ENCODE measurements at places on chromosomes 2 and 18.

GRCh38 chr2:20035955-20036666, 15.3 kb downstream of the LAPTM4A start:
- no peak for DNase-seq

DNA sequence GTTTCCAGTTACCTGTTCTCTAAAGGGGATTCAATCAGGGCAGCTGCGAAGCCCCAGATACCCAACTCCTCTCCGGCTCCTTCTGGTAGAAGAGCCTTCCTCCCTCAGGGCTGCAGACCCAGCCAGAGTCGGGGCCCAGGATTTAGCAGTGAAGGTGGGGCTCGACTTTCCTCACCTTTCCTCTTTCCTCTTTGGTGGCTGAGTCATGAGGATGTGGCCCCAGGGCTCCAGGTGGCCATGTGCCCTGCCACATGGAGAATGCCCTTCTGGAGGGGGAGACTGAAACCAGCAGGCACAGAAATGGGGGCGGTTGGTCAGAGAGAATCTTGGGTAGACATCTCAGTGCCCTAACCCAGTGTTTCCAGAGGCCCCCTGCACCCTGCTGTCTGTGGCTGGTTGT, 402.6 kb downstream of the NBAS start:
- DNase-seq: no peak

DNA sequence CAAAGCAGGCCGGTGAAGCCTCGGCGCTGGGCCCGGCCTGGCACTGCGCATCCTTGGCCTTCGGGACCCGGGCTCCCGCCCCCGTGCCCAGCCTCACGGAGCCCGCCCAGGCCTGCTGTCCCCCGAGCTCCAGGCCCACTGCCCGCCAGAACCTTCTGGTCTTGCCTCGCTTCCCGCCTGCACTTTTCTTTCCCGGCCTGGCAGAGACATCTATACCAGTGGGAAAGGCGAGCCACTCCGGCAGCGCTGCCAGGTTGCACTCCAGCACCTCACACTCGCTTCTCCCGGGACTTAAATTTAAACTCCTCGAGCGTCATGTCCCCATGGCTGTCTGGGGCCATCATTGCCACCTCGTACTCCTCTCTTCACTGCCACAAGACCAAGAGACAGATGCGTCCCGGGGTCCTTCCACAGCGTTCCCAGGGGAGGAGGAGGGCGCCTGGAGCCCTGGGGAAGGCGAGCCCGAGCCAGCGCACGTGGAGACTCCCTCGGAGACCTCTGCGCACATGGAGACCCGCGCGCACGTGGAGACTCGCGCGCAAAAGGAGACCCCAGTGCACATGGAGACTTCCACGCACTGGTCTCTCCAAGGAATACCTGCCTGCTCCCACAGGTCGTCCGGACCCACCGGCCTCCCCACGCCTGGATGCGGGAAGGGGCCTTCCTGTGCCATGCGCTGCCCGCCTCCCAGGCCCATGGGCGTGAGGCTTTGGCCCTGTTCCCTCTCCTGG, 253.1 kb upstream of the SALL3 start:
- no peak for DNase-seq

GRCh38 chr18:76979906-76980305, 152.7 kb downstream of the MBP start:
- no peak for DNase-seq

- no peak for DNase-seq
Observed at GRCh38 chr2:128500138-128500800, 181.6 kb upstream of the HS6ST1 start.

DNA sequence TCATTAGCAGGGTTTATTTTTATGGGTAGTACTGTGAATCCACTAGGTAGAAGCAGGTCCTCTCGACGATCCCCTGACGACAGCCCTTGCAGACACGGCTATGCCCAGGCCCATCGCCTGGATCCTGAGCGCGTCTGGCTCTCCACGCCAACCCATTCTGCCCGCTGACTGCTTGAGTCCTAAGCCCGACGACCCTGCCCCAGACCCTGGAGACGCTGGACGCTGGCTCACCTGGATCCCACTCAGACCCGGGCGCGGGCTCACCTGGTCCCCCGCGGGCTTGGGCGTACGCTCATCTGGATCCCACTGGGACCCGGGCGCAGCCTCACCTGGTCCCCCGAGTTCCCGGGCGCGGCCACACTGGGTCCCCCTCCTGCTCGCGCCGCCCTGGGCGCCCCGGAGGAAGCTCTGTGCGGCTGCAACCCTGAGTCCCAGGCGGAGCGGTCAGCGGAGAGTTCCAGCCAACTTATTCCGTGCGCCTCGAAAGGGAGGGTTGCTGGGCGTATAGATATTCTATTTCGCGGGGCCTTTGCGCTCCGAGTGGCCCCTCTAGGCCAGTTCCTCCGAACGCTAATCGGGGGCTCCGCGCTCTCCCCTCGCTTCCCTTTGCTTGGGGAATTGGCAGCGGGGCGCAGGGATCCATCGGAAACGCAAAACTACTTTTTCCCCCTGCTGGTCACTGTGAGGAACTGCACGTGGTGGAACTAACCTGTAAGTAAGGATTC, 22.4 kb upstream of the RMP24 start:
- DNase-seq: peak; percentile 15

DNA sequence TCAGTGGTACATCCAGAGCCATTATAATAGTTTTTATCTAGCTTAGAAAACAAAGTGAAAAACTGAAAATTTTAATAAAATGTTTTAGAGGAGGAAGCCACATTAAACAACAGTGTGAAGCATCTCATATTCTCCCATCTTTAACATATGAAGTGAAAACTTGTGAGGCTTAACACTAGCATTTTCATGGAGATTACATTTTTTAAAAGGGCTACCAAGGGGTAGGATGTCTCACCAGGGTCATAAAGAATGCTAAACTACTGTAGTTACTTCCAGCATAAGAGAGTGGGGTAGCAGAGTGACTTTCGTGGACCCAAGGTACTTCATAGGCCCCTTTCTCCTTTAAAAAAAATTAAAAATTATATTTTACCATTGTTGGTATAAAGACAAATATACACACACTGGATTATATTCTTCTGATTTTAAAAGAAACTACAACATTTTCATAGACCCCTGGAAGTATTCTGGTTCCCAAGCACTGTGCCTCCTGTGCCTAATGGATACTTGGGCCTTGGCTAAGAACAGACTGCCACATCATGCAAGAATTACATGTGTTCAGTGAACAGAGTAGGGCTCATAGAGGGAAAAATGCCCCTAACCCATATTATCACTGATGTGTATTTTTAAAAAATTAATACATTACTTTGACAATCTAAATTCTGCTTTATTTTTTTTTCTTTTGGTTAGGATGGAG, 148.4 kb downstream of the SLC39A10 start:
- no peak for DNase-seq

- no peak for DNase-seq
Observed at GRCh38 chr2:218252509-218253231, 8.1 kb upstream of the GPBAR1 start.

DNA sequence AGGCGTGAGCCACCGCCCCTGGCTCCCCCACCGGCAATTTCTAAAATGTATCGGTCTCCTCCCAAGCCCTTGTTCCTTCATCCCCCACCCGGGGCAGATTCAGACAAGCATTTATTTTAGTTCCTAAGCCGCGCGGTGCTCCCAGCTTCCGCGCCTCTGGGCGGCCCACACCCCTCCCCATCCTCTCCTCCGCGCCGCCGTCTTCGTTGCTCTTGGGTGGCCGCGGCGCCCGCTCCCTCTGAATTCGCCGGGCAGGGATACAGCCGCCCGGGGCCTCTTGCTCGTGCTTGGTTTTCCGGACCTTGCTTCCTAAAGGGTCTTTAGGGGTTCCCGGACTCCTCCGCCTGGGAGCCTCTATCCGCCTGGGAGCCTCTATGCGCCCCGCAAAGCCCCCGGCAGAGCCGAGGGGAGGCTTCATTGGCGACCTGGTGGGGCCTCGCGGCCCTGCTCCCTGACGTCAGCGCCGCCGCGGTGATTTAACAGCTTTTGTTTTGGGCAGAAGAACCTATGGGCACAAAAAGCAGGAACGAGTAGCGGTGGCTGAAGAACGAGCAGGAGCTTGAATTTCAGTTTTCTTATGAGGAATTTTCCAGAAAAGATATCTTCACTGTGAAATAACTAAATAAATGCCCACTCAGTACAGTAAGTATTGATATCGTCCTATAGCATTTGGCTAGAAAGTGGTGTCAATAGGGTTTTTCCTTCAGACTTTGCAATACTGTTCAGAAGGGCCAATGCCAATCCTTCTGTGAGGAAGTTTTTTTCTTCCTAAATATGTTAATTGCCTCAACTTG, 37.3 kb downstream of the PRKRA start:
- peak; percentile 59 for DNase-seq

GRCh38 chr18:2636126-2636631, 19.3 kb upstream of the SMCHD1 start:
- DNase-seq: peak; percentile 26

GRCh38 chr18:79933765-79934164, 17.7 kb downstream of the SLC66A2 start:
- DNase-seq: no peak

GRCh38 chr2:226273440-226273839, 526.2 kb downstream of the IRS1 start:
- DNase-seq: no peak

DNA sequence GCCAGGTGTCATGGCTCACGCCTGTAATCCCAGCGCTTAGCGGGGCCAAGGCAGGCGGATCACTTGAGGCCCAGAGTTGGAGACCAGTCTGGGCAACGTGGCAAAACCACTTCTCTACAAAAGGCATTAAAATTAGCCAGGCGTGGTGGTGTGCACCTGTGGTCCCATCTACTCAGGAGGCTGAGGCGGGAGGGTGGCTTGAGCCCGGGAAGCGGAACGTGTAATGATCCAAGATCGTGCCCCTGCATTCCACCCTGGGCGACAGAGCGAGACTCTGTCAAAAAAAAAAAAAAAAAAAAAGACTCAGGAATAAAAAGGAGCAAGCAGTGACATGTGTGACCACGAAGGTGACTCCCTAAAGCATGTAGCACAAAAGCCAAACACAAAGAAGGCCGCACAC, 50.1 kb upstream of the SALL3 start:
- no peak for DNase-seq

DNA sequence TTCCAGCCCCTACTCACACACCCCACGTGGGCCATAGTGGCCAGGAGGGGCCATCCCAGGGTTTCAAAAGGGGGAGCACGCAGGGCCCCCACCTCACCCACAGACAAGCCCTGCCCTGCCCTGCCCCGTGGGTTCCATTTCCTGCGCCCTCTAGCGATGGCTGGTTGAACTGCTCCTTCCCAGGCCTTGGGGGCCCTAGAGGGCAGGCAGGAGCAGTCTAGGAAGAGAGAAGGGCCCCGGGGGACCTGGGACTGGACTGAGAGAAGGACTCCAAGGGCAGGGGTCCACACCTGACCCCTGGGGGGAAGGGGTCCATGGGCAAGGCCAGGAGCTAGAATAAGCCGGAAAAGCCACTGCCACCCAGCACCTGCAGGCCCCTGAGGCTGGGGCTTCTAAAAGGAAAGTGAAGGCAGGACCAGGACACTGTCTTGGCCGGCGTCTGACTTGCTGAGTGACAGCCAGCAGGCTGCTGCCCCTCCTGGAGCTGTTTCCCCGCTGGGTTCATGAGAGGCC, 10.1 kb downstream of the CYP26B1 start:
- DNase-seq: peak; percentile 23

GRCh38 chr2:17309181-17309580, 209.1 kb downstream of the RAD51AP2 start:
- no peak for DNase-seq

DNA sequence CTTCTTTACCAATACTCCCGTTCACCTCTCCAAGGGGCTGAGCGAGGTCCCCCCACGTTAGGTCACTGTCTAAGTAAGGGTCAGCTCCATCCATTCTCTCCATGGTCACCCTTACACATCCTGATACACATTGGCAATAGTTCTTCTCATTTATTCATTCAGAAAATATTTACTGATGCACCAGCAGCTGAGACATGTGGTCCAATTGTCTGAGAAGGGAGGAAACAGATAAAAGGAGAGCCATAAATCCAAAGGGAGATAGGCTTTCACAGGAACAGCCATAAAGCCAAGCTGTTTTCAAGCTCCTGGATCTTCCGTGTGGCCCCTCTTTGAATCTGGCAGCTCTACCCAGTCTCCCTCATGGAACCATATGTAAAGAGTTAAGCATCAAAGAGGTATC, 121.2 kb downstream of the TXNL1 start:
- DNase-seq: no peak

DNA sequence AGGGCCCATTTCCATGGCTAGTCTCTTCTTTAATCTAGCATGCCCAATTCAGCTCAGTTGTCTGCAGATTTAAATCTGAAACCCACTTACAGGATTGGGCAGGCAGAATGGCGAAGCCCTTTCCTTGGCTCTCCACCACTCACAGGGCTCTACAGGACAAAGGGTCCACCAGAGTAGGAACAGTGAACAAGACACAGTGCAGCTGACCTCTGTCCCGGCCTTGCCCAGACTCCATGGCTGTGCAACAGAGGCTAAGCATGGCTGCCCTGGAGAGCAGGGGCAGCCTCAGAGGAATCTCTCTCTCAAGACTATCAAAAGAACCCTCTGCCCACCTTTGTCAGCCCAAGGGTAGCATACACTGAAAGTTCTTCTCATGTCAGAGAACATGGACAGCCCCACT, 9.7 kb upstream of the ATP6V1B1 start:
- no peak for DNase-seq

DNA sequence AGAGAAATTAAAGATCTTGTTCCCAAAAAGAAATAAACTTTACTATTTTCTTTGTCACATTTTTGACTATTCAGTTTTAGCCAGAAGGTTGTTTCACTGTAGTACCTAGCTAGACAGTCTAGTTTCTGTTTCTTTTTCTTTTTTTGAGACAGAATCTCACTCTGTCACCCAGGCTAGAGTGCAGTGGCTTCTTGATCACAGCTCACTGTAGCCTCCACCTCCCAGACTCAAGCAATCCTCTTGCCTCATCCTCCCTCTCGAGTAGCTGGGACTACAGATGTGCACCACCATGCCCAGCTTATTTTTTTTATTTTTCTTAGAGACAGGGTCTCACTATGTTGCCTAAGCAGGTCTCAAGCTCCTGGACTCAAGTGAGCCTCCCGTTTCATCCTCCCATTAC, 2.2 kb downstream of the RBM45 start:
- no peak for DNase-seq

Data from activated naive CD4-positive, alpha-beta T cell (primary cell).